ENCODE measurements at places on chromosomes 13 and 19.

DNA sequence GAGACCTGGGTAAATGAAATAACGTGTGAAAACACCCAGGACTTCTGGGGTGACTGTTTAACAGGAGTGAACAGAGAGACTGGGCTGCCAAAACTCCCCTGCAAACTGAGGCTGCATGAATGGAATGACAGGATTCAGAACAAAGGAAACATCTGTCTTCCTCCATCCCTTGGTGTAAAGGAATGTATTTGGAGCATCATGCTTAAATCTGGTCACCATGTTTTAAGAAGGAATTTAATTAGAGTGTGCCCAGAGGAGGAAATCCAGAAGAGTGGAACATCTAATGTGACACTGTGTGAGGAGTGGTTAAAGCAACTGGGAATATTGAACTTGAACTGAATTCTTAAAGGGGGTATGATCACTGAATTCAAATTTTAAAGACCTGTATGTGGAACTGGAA lies 437.2 kb downstream of the LIG4 start:
- no peak for DNase-seq

DNA sequence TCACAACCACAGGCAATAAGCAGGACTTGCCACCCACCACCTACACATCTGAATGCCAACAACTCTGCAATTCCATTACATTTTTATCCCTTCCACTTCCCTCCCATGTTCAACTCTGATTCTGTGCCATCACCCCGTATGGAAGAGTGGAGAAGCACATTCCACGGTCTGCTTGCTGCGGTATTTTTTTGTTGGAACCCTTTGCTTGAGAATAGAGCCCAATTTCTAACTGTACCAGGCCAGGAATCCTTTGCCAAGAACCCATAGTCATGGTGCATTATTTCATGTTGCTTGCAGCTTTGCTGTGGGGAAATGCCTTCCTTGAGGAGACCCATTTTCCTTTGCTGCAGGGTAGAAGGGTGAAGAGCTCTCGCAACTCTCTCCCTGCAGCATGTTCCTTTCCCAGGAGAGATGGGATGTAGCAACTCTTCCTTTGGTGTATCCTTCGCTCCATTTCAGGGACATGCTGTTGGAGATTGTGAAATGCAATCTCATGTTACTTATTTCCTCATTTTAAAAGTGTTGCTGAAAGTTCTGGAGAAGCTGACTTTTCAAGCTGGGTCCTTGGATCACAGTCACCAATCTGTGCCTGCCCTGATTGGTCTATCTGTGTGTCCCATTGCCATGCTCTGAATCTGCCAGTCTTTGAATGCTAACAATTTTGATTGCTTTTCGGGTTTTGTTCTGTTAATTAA lies 69.8 kb upstream of the STARD13 start:
- no peak for DNase-seq

DNA sequence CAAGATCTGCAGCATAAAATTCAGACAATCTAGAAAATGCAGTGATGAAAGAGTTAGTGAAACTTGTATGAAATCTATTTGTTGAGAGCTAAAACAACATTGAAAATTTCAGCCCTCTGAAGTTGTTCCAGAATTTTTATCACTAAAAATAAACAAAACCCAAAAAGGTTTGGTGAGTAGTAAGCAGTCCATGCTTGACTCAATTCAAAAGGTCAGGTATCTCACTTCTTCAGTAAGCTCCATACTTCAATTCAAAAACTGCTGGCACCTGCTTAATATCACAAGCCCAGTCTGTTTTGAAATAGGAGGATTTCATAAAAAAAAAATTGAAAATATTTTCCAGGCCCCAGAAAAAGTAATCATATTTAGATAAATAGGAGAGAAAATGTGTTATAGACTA lies 894.4 kb downstream of the SLITRK5 start:
- DNase-seq, result no peak

GRCh38 chr19:35899547-35900214 lies 659 bp downstream of the NFKBID start:
- DNase-seq, result peak; percentile 66

DNA sequence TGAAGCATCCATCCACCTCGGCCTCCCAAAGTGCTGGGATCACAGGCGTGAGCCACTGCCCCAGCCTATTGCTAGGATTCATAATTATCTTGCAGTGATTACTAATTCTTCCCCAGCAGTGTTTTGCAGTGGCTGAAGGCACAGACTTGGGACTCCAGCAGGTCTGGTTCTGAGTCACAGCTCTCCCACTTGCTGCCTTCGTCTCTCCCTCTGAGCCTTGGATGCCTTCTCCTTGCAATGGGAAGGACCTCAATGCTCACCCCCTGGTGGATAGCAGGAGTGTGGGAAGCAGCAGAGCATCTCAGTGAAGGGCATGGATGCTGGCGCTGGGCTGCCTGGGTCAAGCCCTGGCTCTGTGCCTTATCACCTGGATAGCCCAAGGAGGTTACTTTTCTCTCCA lies 37.6 kb upstream of the SHKBP1 start:
- DNase-seq, result no peak

GRCh38 chr19:30263830-30264381 lies 108.3 kb upstream of the ZNF536 start:
- DNase-seq, result no peak

GRCh38 chr19:6038634-6039405 lies 60.9 kb upstream of the RANBP3 start:
- DNase-seq, result no peak

DNA sequence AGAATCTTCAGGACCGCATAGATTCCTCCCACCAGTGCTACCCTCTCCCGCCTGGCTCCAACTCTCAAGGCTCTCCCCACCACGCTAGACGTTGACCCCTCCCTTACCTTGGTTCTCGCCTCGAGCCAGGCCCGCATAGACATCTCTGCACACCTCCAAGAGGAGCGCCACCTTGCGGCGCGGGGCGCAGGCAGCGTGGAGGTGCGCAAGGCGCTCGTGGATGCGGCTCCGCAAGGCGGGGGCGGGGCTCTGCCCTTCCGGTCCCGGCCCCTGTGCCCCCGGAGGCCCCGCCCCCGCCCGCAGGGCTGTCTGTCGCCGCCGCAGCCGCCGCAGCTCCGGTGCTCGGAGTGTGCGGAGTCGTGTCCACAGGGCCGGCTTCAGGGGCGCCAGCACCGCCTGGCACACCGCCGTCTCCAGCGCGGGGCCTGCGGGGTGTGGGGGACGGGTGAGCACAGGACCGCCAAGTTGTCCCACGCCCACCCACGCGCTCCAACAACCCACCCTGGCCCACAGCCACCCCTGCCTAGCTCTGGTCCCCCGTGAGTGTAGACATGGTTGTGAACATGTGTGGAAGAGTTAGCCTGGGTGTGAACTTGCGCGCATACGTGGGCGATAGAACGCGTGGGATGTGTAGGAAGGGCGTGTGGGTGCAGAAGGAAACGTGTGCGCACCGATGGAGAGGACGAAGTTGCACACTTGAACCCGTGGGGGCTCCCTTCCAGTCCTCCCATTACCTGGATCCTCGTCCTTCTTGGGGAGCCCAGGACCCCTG lies 8.1 kb downstream of the RINL start:
- peak; percentile 49 for DNase-seq

GRCh38 chr13:33958964-33959363 lies 141.0 kb downstream of the RFC3 start:
- no peak for DNase-seq

GRCh38 chr13:99978799-99979452 lies 2.7 kb upstream of the ZIC2 start:
- DNase-seq, result no peak

Data from kidney capillary endothelial cell (primary cell).